ENCODE measurements at places on chromosomes 12 and 14.

- DNase-seq: no peak
Measured at GRCh38 chr14:89947344-89947743, 7.2 kb downstream of the EFCAB11 start.

DNA sequence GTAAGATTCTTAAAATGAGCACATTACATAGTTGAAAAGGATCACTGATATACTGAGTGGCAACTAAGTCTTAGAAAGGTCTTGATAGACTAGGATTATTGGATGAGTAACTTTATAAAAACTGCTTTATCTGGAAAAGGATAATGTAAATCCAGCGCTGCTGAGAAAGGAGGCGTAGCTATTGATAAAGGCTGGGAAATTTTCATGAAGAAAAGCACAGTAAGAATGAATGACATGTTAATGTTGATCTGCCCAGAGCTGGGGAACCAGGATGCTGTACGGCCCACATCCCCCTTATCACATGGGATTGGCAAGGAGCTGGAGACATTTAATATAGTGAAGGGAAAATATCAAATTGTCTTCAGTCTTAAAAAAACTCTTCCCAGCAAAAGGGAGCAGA lies 174.0 kb downstream of the APAF1 start:
- no peak for DNase-seq

GRCh38 chr14:67837011-67837624 lies 17.5 kb downstream of the RAD51B start:
- DNase-seq: no peak

GRCh38 chr14:24815543-24815942 lies 181.6 kb upstream of the GZMB start:
- no peak for DNase-seq

DNA sequence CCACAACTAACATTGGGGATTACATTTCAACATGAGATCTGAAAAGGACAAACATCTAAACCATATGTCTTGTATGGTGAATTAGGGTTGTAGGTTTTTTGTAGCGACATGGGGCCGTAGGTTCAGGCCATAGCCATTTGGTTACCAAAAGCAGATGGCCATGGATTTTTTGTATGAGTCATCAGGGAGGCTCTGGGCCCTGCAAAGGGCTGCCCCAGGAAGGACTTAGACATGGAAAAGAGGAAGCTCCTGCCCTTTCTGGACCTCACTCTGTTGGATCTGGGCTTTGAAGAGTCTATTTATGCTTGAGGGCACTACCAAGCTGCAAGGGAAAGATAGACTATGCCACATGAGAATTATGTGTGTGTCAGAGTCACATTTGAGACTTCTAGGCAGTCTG lies 89.3 kb upstream of the DHRS4 start:
- DNase-seq: no peak

DNA sequence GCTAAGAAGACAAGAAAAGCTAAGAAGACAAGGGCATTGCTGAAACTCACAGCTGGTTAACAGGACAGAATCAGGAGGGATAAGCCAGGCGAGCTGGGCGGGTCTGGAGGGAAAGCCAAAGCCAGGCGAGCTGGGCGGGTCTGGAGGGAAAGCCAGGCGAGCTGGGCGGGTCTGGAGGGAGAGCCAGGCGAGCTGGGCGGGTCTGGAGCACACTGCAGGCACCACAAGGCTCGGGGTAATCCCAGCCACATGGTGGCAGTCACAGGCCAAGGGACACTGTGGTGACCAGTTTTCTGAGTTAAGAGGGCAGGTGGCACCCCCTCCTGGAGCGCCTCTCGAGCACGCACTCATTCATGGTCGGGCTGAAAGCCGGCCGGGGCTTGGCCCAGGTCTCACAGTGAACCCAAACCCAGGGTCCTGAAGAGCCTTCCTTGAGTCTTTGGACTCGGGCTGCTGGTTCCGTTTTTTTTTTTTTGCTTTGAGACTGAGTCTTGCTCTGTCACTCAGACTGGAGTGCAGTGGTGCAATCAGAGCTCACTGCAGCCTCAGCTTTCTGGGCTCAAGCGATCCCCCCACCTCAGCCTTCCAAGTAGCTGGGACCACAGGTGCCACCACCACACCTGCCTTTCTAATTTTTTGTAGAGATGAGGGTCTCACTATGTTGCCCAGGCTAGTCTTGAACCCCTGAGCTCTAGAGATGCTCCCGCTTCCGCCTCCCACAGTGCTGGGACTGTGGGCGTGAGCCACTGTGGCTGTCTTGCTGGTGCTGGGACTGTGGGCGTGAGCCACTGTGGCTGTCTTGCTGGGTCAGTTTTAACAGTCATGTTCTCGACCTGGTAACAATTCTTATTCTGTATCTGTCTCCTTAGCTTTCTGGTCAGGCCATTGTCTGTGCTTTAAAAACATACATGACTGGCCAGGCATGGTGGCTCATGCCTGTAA lies 40.2 kb downstream of the HSP90AA1 start:
- no peak for DNase-seq

Measured in epithelial cell of proximal tubule (primary cell).